ENCODE measurements at places on chromosomes 4 and X.

DNA sequence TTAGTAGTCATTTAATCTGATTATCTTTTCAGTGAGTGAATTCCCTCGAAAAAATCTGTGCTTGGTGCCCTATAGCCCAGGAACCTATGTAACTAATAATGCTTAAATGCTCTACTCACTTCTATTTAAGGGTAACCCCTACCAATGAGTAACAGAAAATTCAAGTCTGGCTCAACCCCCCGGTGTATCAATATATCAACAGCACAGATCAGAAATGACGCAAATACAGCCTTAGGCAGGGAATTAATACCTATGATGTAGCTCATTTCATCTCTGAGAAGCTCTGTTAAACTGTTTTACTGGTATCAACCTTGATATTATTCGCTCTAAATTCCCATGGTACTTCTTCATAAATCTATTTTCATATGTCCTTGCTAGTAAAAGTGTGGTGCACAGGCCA lies 28.6 kb downstream of the PDGFC start:
- no peak for DNase-seq

DNA sequence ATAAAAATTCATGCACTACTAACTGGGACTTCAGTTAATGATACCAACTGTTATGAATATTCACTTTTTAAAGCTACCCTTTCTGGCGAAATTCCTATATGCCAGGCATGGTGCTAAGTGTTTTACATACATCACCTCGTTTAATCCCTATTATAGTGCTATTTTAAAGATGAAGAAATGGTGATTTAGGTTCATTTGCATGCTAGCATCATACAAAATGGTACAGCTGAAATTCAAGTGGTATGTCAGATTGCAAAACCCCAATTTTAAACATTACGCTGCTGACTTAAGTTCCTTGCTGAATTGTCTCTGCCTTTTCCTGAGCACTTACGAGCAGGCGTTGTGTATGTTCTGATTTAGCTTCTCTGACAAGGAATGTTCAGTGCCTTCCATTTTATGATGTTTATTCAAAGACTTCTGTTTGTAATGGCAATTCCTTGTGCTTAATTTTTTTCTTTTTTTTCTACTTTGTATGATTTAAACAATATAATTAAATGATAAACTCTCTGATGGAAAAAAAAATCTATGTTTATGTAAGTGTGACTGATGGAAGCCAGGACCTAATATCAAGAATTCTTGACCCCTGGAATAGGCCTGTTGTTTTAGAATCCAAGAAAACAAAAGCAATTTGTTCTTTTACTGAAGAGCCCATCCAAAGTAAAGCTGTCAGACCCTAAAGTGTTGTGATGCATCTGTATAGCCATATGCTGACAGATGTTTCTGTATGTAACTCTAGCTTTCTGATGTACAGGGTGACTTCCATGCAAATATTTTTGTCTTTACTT lies 148.1 kb downstream of the PCDH7 start:
- DNase-seq = no peak

GRCh38 chr4:123807866-123808265 lies 411.3 kb downstream of the SPRY1 start:
- no peak for DNase-seq

DNA sequence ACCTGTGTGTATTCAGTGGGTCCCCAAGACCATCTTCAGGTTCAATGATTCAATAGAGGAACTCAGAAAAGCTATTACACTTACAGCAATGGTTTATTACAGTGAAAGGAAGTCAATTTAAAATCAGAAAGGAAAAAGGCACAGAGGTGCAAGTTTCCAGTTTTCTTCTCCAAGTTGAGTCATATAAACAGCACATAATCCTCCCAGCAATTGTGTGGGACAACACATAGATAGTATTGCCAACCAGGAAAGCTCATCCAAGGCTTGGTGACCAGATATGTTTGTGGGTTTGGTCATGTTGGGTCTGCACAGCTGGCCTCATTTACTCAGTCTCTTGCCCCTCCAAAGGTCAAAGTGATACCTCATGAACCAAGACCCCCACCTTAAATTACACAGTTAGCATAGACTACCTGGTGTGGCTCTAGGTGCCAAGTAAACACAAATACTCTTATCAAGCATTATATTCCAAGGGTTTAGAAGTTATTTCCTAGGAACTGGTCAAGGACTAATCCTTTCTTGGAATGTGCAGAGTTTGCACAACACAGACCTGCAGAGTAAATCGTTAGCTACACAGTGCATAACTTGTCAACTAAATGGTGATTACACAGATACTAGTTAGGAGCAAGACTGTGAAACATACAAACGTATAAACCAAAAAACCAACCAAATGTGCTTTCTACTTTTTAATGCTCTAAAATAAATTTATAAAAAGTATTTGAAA lies 777.3 kb downstream of the PCDH18 start:
- no peak for DNase-seq

GRCh38 chr4:108559911-108560310 lies 60.5 kb upstream of the RPL34 start:
- no peak for DNase-seq
